ENCODE measurements at places on chromosomes 4 and X.

- DNase-seq = no peak
Observed at GRCh38 chr4:14653338-14653737, 348.9 kb upstream of the CPEB2 start.

DNA sequence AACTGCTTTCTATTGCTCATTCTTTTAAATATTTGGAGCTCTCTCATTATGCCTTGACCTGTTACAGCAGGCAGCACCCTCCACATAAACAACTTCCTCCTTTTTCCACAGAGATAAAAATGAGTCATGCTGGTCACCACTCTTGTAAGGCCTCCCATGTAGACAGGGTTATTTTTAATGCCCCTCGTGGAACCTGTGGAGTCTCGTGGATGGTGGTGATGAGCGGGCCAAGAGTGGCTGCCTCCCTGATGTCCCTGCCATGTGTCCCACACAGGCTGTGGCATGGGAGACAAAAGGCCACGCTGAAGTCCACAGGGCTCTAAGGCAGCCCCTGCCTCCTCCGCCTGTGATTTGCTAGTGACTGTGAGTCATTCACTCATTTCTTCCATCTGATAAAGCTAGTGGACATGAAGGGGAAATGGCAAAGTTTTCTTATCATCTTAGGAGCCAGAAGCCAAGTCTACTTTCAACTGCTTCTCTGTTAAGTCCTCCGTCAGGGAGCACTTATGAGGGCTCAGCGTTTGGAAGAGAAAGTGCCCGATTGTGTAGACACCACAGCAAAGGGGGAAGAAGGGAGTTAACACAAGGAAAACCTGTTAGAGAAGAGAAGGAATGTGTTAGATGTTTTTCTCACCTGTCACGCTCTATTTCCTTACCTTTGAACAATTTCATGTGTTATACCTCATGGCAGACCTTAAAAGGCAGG is 121.6 kb upstream of the FAT1 start:
- DNase-seq = no peak

GRCh38 chr4:170423137-170423536 is 333.4 kb upstream of the AADAT start:
- DNase-seq = no peak

- no peak for DNase-seq
Observed at GRCh38 chr4:150033081-150033480, 45.2 kb upstream of the DCLK2 start.

DNA sequence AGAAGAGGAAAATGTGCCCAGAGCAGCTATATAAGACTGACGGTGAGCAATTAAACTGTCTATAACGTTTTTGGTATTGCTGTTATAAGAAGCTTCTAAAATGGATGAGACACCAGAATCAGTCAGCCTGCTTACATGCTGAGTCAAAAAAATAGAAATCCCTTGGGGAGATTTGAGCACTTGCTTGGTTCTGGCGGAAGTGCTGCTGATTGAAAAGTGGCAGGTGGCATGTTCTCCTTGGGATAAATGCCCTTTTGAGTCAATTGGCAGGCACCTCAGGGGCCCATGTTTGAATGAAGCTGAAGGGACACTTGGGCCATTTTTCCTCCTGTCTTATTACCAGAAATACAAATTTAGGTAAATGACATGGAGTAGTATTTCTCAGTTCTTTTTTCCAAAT is 148.7 kb downstream of the PTCHD1 start:
- DNase-seq = no peak

DNA sequence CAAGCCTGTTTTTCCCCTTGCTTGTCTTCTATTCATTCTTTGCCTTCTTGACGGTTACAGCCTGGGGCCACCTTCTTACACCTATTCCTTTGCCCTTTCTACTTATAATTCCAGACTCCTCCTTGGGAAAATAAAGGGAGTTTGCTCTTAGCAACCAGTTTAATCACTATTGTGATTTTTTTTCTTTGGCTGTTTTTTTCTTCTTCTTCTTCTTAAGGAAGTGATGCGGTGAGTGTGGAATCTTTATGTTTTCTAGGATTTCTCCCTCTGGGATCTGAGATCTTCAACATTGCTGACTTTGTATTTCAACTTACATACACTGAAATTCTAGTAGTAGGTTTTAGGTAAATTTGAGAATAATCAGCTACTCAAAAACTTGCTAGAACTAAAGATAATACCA is 1.1 kb upstream of the KLHL13 start:
- no peak for DNase-seq

DNA sequence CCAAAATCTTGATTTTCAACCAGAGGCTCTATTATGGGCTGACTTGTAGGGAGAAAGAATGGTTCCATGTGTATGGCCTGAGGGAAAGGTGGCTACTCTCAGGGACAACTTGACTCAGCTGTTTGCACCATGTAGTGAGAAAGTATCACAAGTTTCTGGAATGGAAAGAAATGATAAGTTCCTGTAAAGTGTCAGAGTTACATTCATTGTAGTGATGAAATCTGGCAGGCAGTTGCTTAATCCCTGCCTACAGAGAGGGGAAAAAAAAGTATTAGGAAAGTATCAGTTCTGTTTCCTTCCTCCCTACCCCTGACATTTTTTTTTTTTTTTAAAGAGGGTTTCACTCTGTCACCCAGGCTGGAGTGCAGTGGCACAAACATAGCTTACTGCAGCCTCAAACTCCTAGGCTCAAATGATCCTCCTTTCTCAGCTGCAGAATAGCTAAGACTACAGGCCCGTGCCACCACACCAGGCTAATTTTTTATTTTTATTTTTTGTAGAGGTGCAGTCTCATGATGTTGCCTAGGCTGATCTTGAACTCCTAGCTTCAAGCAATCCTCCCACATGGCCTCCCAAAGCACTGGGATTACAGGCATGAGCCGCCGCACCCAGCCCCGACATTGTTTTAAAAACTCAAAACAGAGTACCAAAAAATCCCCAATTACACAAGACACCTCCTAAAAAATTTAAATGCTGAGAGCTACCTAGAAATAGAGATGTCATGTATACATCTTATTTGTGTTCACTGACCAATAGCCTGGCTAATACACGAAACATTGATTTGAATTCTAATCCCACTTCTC is 4.8 kb upstream of the FBXL5 start:
- DNase-seq = no peak

GRCh38 chr4:38871593-38871992 is 4.0 kb downstream of the FAM114A1 start:
- no peak for DNase-seq

DNA sequence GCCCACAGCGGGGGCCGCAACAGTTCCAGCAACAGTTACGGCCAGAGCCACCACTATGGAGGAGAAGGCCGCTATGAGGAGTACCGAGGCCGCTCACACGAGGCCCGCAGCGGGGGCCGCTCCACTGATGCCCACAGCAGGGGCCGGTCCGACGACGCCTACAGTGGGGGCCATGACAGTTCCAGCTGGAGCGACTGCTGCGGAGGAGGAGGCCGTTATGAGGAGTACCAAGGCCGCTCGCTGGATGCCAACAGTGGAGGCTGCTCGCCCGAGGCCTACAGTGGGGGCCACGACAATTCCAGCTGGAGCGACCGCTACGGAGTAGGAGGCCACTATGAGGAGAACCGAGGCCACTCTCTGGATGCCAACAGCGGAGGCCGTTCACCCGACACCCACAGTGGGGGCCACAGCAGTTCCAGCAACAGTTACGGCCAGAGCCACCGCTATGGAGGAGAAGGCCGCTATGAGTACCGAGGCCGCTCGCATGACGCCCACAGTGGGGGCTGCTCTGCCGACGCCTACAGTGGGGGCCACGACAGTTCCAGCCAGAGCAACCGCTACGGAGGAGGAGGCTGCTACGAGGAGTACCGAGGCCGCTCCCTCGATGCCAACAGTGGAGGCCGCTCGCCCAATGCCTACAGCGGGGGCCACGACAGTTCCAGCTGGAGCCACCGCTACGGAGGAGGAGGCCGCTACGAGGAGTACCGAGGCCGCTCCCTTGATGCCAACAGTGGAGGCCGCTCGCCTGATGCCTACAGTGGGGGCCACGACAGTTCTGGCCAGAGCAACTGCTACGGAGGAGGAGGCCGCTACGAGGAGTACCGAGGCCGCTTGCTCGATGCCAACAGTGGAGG is 1.7 kb downstream of the RBMXL3 start:
- DNase-seq = no peak

DNA sequence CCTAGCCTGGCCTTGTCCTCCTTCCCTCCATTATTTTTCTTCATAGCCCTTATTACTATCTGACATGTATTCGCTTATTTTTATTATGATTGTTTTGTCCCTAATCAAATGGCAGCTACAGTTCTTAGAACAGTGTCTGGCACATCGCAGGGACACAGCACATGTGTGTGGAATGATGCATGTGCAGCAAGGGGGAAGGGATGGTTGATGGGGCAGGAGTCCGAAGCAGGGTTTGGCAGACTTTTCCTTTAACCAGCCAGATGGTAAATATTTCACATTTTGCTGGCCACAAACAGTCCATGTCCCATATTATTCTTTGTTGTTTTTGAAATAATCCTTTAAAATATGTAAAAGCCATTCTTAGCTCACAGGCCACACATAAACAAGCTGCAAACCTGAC is 128.3 kb upstream of the STIM2 start:
- no peak for DNase-seq

DNA sequence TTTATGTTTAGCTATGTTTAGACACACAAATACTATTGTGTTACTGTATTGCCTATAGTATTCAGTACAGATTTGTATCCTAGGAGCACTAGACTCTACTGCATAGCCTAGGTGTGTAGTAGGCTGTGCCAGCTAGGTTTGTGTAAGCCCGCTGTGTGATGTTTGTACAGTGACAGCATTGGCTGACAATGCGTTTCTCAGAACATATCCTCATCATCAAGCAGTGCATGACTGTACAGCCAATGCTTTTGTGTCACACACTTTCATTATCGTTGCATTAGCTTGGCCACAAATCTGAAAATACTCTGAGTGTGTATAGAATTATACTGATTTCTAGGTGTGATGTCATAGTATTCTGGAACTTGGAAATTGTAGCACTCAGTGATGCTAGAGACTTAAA is 63.4 kb downstream of the CLDN34 start:
- DNase-seq = no peak

DNA sequence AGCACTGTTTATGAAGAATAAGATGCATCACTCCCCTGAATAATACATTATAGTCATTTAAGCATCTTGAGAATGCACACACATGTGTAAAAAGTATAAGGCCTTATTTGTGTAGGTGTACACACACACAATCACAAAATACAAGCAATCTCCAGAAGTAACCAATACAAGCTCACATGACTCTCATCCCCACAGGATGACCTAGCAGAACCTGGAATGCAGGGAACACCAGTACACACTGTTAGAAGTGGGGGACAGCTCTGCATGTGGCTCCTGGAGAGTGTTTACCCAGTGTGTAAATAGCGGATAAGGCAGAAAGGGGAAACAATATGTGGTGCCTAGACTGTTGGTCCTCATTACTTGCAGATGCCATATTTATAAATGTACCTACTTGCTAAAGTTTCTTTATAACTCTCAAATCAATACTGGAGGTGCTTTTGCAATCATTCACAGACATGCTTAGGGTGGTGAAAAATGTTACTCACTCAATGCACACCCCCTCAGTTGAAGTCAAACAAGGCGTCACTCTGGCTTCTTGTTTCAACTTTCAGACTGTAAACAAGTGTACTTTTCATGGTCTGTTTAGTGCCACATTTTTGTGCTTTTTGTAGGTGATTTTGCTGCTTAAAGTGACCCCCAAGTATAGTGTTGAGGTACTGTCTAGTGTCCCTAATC is 73.1 kb downstream of the MAGEB17 start:
- DNase-seq = no peak

DNA sequence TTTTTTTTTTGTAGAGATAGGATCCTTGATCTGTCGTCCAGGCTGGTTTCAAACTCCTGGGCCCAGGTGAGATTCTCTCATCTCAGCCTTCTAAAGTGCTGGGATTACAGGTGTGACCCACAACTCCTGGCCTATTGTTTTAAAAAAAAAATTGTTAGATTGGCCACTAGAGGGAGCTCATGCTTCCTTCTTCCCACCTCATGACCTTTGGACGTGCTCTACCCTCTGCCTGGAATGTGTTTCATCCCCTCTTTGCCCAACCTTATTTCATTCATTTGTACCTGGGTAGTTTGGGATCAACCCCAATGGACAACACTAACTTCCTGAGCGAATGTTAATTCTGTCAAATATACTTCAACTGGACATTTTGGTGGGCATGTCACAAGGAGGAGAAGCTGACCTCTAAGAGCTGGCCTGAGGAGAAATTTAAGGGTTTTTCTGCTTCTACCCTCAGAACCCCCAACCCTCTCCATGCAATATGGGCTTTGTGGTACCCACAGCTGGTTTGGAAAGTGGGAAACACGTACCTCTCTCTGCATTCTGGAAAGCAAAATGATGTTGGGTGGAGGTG is 6.4 kb downstream of the PPEF2 start:
- DNase-seq = no peak

DNA sequence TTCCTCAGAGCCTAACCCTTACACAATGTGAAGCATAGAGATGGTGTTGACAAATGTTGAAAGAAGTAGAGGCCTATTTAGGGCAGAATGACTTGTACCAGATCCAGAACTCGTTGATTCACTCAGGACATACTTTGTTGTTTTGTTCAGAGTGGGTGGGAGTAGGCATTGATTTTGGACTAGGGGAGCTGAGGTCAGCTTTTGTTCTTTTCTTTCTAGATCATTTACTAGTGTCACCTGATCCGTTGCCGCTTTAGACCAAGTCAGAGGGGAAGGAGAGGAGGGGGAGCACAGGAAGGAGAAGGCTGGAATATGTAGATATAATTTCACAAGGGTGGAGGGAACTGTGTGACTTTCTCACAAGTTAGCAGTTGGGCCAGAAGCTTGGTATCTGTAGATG is 282.4 kb upstream of the GPC4 start:
- DNase-seq = no peak

DNA sequence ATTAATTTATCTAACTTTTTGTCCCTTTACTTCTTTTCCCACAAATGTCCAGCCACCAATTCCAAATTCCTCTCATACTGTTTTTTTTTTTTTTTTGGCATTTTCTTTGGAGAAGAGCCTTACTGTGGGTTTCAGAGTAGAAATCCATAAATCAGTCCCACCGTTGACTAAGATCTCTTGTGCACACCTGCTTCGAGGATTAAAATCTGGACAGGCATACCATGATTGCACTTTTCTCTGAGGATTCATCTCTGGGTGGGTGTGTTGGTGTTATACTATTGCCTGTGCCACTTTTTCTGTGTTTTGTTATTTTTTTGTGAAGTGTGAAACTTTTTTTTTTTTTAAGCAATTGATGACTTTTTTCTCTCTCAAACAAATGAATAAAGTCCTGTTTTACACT is 13.2 kb downstream of the PRDM8 start:
- DNase-seq = no peak

DNA sequence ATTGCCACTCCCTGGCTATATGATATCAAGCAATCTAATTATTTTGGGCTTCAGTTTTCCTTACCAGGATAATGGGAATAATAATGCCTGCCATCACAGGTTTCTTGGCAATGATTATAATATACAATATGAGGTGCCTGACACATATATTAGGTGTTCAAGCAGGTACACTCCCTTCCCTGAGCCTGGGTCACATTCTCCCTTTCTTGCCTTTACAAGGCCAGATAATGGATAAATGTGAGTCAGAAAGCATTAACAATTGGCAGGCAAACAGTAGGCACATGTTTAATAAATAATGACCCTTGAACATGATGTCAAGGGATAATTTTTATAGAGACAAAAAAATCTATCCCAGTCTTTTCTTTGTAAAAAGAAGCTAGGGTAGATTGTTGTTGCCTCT is 17.2 kb downstream of the NDP start:
- DNase-seq = no peak
